Progenitor cell of endocrine pancreas (in vitro differentiated cells): ENCODE measurements at places on chromosomes 3 and 15.

DNA sequence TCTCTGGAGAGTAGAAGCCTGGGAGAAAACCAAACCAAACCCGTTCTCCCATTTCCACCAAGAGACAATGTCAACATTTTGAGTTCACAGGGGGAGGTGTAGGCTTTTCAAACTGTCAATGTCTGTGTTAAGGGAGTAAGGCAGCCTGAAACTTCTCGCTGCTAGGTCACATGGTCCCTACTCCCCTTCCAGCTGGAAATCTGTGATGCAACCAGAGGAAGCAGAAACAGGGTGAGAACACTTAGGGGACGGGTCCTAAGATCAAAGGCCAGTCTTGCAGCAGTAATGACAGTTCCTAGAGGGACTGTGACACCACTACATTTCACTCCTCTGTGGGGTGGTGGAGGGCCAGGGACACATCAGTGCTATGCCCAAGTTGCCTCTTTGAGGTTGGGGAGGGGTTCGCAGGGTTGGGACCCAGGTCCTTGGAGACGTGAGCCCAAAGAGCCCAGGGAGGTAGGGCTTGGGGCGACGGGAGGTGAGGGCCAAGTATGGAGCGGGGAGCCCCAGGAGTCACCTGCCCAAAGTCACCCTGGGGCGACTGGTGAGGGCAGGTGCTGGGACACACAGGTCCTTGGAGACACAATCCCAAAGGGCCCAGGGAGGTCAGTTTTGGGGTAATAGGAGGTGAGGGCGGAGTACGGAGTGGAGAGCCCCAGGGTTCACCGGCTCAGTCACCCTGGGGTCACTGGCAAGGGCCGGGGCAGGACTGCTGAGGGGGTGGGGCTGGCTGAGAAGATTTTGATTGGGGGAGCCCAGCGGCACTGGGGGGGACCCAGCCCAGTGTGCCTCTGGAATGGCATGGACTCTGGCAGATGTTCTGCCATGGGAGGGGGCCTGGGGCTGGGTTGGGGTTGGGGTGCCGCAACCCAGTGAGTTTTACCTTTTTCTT lies 582 bp downstream of the GOLGA6L2 start:
- DNase-seq = no peak

- DNase-seq = no peak
Observed at GRCh38 chr3:48047841-48048464, 31.7 kb upstream of the MAP4 start.

- no peak for DNase-seq
Observed at GRCh38 chr3:117545484-117545883, 835.9 kb downstream of the TUSC7 start.

DNA sequence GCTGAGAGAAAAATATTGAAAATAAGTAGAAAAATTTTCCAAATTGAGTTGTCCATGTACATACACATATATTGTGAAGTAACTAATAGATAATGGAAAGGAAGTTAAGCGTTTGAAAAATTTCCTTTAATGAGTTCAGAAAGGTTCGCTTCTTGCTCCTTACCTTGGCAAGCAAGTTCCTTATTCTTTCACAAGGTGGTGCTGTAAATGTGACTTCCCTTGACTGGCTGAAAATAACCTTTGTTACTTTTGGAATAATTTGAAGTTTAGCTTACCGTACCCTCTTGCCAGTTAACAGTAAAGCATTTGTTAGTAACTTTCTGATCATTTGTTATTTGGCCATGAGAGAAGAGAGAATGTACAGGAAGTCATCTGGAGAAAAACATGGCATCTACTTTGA lies 41.6 kb downstream of the PYDC2 start:
- DNase-seq = no peak

DNA sequence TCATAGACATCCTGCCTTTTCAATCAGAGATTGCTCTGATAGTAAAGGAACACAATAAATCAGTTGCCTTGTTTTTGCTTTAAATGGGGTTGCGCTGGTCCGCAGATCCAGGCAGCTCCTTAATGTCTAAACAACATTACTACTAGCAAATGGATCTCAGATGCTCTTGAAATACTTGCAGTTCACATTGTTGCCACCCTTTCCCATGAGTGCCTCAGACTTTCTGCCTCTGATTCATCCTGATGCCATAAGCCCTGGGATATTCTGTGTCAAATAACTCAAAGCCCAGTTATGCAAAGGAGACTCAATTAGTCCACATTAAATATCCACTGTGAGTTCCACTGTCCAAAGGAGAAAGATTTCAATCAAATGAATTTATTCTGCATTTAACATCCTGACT lies 196.7 kb downstream of the PLCH1 start:
- no peak for DNase-seq

DNA sequence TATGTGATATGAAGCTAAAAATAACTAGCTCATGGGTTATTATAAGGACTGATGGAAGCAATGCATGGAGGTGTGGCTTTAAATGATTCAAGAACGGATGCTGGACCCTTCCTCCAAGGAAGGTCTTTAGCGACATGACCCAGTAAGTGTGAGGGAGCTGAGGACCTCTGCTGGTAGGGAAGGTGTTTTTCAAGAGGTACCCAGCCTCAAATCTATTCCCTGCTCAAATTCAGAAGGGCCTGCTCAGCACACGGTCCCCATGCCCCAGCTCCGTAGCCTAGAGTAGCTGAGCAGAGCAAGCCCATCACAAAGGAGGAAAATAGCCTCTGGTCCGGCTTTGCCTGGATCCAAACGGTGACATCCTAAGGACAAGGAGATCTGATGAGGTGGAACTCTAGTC lies 266.2 kb upstream of the IGF1R start:
- DNase-seq = no peak

DNA sequence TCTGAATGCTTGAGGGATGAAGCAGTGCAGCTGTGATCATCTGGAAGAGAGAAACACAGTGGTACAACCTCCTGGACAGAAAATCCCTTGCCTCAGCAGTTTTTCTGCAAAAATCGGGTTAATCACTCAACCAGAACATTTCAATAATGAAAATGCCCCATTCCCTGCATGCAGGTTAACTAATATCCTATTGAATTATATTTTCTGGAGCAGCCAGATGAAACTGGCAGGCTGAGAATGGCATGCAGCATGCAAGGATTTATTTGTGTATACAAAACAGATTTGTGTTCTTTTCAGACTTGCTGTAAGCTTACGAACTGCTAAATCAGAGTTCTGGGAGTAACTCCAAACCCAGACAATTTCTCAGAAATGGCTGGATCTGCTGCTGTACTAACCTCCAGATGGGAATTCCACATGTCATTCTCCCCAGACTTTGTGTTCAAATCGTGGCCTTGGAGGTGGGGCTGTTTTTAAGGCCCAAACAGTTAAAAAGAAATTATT lies 39.1 kb downstream of the SLC9A9 start:
- no peak for DNase-seq

- DNase-seq = no peak
Observed at GRCh38 chr15:50496692-50497091, 49.8 kb downstream of the USP50 start.

DNA sequence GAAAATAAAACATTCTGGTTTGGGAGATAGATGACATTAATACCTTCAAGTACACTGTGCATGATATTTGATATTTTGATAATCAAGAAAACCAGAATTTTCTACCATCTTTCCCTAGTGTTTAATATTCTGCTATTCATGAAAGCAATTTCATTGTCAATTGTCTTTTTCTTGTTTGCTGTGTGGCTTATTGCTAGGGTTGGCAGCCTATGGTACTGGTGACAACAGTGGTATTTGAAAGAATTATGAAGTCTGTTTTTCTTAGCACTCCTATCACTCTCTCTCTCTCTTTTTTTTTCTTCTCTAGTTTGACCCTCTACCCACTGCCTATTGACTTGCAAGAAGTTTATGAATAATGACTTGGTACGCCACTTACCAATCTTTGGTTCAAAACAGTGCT lies 15.4 kb downstream of the RNF13 start:
- DNase-seq = no peak

GRCh38 chr3:120344349-120344748 lies 4.8 kb downstream of the LRRC58 start:
- DNase-seq = no peak

DNA sequence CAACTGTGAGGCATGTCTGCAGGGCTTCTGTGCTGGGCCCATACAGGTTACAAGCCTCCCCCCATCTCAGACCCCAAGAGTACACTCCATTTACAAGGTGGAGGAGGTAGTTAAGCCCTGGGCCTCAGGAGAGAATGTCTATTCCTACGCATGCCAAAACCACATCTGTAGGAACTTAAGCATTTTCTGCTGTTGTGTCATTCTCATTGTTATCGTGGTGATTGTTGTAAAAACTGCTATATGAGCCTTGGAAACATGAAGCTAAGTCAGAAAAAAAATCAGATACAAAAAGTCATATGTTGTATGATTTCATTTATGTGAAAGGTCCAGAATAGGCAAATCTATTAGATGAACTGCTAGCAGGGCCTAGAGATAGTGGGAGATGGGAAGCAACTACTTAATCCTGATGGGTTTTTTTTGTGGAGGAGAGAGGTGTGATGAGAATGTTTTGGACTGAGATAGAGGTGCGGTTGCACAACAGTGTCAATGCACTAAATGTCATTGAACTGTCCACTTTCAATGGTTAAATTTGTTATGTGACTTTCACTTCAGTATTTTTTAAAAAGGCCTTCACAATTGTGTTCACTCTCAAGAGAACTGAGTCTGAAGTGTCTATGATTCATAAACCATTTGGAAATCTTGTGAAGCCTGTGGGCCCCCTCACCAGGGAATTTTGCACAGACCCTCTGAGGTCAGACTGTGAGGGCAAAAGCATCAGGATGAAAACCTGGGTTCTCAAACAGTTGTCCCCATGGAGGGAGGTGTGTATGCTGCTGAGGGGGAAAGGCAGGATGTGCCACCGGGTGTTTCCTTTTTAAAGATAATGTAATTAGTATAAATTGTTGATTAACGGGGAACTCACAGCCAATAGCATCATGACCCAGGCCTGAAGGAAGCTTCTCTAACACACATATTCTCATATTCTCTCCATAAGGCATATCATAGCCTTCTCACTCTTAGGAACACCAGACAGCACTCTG lies 3.2 kb downstream of the RTP3 start:
- no peak for DNase-seq

DNA sequence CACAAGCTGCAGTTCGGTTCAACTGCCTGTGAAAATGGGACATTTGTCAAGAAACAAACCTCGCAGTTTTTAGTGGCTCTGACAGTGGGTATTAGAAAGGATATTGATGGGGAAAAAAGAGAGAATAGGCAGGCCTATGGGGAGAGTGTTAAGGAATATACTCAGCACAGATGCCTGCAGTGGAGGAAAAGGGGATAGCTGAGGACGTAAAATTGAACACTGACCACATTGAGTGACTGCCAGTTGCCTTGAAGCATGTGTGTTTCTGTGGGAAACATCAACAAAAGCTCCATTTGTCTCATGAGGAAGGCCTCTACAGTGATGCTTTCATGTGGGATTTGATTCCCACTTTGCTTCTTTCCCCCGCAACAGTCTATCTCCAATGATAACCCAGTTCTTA lies 1042.1 kb downstream of the TUSC7 start:
- DNase-seq = no peak

- no peak for DNase-seq
Observed at GRCh38 chr15:77335298-77335697, 84.6 kb downstream of the PEAK1 start.

DNA sequence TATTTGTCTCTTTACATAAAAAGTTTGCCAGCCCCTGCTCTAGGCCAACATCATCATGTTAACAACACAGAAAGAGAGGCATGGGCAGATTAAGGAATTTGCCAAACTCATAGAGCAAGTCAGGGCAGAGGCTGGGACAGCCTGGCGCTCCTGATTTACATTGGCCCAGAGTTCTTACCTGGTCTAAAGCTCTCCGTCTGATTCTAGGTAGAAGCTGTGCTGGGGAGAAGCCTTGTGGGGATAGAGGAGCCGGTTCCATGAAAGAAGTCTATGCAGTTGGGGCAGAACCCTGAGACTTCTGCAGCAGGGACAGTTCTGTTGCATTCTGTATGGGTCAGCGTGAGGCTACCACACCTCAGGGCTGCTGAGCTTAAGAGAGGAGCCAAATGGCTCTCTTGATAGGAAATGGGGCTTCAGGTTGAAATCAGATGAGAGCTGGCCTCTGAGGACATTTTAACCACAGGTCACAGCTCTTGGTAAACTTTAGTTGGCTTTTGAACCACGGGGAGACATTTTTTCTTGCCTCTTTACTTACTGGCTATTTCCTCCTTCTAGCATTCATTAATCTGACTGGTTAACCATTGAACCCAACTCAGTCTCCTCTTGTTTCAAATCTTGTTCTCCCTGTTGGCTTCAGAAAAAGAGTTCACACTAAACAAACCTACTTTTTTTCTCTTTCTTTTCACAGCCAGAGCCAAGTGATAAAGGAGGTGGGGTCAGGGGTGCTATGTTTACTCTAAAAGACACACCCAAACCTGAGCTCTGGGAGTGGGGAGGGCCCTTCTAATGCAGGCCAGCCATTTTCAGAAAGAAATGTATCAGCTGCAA lies 250.7 kb downstream of the OPA1 start:
- DNase-seq = peak; percentile 32

- no peak for DNase-seq
Observed at GRCh38 chr3:144652573-144652972, 681.0 kb downstream of the DIPK2A start.

- no peak for DNase-seq
Observed at GRCh38 chr3:194326192-194326967, 24.7 kb downstream of the CPN2 start.

DNA sequence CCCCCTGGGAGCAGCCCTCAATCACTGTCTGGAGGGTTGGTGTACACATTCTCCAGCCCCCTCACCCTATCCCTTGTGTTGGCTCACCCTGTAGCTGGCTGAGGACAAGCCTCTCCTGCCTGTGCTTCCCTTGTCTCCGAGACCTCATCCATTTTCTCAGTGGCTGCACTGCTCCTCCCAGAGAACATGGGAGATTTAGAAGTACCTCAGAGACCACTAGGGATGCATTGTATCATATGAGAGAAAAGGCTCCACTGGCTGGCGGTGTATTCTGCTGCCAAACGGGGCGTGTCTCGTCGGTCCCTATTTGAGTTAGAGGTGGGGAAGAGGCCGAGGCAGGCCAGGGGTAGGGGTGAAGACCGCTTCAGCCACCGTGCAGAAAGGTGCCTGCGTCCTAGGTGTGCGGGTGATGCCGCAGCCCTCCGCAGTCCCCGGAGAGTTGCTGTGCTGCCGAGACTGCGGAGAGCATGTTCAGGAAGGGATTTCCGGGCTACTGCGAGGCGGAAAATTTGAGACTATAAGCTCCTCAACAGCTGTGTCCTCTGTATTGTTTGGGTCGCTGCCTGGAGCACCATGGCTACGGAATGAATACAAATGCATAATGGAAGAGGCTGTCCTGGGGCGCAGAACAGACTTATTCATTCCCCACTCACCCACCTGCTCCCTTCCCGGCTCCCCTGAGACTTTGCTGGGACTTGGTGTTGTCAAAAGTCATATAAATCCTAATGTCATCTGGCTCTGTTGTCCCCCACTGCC lies 43.8 kb downstream of the SPSB4 start:
- no peak for DNase-seq

DNA sequence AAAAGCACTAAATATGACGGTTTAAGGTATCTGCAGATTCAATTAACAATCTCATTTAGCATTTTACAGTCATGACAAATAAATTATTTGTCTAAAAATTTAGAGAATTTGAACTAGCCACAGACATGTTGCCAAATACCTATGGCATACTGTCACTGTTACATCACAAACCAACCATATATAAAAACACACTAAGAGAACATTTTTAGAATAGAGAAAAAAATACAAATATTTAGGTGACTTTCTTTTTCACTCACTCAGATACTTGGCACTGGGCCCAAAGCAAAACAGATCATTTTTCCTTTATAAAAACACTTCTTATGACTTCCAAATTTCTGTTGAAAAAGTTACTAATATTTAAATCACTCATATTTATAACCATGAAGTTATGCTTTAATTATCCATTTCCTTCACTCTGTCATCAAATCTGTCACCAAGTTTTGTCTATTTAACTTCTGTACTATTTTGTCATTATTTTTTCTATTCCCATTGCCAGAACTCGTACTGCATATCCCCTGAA lies 644.7 kb downstream of the OTOL1 start:
- DNase-seq = no peak
